OCI-M1 (cell line): ENCODE measurements at places on chromosomes 3 and 15.

DNA sequence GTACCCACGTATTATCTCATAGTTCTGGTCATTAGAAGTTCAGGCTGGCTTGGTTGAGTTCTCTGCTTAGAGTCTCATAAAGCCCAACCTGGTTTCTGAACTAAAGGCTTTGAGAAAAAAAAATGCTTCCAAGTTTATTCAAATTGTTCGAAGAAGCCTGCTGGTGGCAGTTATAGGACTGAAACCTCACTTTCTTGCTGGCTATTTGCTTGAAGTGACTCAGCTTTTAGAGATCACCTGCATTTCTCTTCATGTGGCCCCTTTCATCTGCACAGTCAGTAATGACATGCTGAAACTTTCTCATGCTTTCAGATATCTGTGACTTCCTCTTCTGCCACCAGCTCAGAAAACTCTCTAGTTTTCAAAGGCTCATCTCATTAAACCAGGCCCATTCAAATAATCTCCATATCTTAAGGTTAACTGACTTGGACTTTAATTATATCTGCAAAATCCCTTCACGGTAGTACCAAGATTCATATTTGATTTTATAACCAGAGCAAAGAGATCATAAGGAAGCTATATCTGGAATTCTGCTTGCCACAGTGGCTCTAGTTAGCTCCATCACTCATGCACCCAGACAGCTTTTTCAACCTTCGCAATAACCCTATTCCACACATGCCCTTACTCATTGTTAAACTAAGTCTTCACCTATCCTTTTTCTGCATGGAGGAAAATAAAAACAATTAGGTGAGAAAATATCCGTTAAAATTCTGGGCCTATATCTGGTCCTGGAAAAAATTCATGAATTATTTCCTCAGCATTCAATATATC is 433.8 kb upstream of the CBLB start:
- DNase-seq, result peak; percentile 73

- no peak for DNase-seq
Observed at GRCh38 chr3:27080258-27080525, 289.0 kb downstream of the NEK10 start.

DNA sequence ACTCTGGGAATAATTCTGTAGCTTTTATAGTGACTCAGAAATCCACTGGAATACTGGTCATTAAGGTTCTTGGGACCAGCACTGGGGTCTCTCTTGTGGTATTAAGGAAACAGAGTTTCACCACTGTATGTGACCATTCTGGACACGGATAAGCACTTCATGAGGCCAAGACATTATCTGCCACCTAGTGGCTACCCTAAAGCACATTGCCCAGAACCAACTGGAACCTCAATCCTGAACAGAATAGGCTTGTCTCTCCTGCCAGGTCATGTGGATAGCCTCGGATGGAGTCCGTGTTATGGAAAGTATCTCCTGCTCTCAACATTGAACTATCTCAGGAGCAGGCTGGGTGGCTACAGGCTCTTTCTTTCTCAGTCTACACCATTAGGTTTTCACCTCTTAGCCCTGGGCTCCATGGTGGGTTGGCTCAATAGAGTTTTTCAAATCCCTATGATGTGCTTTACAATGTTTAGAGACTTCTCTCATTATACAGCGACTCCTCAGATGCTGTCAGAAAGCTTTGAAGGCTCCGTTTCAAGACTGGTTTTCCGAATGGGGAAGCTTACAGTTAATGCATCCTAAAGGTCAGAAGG is 167.6 kb upstream of the ST8SIA2 start:
- peak; percentile 30 for DNase-seq

DNA sequence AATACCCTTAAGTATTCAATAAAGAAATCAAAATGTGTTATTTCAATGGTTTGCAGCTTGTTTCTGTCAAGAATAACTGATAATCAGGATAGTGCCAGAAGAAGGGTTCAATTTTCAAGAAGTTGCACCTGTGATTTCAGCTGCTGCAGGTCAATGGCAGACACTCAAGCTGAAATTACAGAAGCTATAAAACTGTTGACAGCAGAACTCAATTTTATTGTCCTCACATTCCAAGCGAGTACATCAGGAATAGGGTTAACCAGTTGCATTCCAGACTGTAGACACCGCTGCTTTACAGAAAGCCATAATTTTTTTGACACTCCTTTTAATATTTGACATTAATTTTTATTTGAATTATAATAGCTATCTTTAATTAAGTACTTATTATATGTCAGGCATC is 364.1 kb downstream of the CGGBP1 start:
- DNase-seq, result no peak

GRCh38 chr15:89381888-89382686 is 47.5 kb upstream of the POLG start:
- no peak for DNase-seq

DNA sequence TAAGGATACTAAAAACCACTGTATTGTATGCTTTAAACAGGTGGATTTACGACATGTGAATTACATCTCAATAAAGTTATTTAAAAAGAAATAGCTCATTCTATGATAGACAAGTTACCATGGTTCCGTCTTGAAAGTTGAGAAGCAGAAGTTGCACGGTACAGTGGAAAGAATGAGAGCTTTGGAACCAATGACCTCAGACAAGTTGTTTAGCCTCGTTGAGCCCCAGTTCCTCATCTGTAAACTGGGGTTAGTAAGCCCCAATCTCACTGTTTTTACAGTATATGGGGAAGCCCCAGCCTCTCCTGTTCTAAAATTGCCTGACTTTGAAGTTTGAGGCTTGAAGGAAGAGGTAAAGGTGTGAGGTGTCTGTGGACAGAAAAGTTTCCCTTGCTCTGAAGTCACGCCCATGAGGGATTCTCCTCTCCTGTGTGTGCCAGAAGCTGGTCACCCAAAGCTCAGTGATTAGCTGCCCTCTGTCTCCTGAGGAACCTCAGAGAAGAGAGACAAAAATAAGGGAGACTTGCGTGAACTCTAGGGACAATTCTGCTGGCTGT is 10.0 kb downstream of the CRYGS start:
- peak; percentile 2 for DNase-seq

DNA sequence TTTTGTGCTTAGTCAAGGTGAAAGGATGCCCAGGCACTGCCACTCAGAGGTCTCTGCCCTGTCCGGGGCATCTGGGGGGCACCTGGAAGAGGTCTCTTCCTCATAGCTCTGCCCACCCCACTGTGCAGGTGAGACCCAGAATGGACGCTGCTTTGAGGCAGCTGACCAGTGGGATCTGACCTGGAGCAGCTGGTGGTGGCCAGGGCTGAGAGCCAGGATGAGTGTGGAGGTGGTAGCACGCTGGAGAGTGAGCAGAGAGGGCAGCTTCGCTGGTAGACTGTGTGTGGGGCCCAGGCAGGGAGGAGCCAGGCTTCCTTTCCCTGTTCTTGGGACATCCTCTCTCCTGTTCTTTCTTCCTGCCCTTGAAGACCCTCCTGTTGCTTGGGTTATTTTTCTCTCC is 32.2 kb upstream of the PLA2G4E start:
- DNase-seq, result no peak

- DNase-seq, result no peak
Observed at GRCh38 chr3:124383051-124383450, 347.2 kb upstream of the UMPS start.

DNA sequence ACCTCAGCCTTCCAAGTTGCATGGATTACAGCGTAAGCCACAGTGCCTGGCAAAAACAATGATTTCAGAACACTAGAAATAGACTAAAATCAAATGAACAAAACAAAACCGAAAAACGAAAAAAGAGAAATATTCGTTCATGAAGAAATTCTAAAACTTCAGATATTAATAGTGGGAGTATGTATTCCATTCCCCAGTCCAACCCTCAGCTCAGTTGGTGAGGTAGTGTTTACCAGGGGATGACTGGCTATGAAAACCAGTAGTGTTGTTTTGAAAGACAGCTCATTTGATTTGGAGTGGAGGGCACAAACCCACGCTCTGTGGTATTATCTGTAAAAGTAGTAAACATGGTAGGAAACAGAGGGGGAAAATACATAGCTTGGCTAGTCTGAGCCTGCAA is 6.8 kb upstream of the SNRK start:
- no peak for DNase-seq

DNA sequence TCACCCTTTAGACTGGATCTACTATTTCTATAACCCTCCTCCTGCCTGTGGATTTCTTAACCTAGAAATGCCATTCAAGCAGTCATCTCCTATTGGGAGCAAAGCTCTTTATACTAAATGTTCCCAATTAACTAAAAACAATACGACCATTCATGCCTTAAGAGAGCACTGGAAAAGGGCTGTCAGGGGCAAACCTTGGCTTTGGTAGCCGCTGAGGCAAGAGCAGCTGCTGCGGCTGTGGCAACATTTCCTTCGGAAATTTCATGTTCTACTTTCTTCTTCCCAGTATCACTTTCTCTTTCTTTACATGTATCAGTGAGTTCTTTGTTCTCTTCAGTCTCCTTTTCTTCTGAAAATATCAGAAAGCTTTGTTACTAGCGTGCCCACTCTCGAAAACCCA is 56.3 kb upstream of the CSPG5 start:
- no peak for DNase-seq

DNA sequence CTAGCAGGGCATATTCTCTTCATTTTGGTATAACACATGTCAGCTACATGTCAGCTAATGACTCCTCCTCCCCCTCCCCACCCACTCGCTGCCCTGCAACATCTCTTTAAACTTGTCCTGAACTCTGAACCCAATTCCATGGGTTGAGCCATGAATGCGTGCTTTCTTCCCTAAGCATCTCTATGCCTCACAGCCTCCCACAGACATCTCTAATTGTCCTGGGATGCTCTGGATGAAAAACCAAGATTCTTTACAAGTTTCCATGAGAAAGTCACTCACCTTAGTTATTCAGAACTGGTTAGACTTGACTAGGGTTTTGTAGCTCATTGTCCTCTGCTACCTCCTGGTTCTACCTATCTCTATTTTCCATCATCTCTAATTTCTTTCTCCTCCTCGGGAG is 629.1 kb downstream of the TBL1XR1 start:
- DNase-seq, result no peak

DNA sequence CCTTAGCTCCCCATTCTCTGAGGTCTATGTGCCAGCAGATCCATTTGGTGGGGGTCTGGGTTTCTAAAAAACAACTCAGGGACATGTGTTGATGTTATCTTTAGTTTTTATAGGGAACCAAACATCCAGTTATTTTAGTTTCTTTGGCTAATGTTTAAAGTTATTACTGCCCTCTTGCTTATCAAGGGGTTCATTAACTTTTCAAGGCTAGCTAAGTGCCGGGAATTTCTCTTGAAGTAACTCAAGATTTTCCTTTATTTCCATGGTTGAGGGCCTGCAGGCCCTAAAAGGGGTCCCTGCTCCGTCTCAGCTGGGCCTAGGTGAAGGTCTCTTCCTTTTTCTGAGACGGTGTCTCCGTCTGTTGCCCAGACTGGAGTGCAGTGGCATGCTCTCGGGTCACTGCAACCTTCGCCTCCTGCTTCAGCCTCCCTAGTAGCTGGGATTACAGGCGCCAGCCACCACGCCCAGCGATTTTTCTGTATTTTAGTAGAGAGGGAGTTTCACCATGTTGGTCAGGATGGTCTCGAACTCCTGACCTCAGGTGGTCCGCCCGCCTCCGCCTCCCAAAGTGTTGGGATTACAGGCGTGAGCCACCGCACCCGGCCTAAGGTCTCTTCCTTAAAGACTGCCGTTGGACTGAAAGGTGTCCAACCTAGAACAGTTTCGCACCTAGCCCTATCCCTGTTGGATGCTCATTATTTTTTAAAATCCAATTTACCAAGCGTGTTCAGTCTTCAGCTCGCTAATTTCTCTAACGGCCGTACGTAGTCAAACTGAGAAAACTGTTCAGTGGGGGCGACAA is 1.3 kb upstream of the OXSR1 start:
- DNase-seq, result no peak

- DNase-seq, result no peak
Observed at GRCh38 chr3:150783920-150784746, 21.2 kb upstream of the SIAH2 start.

GRCh38 chr3:165210132-165210531 is 13.9 kb upstream of the SLITRK3 start:
- peak; percentile 5 for DNase-seq

GRCh38 chr3:46470831-46471230 is 6.1 kb upstream of the LTF start:
- no peak for DNase-seq

DNA sequence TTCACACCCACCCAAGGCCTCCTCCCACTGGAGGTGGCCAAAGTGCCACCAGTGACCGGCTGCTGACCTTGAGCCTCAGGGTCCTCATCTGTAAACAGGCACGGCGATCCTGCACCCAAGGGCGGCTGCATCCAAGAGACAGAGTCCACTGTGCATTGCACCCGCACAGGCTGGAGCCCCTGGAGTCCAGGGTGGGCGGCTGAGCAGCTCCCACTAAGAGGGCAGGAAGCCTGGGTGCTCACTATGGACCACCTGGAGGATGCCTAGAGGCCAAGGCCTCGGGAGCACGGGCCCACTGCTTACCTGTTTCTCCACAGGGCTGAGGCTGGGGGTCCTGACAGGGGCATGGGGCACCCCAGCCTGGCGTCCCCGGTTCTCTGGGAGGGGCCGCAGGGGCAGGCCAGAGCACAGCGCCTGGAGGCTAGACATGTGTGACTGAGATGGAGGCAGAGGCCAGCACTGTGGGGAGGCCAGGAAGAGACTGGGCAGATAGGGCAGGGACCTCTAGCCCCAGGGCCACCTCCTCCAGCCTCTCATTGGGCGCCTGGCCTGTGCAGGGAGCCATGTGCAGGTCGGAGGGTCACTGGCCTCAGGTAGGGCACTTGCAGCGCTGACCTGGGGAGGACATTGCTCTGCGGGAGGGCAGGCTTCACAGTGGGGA is at the start of gene UROC1:
Gene UROC1 (minus strand): TSS at position 483 of the 661 bp plus-strand sequence. CDS start 54 bp downstream, at position 429.
- no peak for DNase-seq

- DNase-seq, result peak; percentile 94
Observed at GRCh38 chr3:129424185-129424841, 4.1 kb downstream of the EFCAB12 start.

- DNase-seq, result no peak
Observed at GRCh38 chr3:115626721-115627120, 3.4 kb downstream of the GAP43 start.

GRCh38 chr3:12869035-12869621 is 27.8 kb upstream of the RPL32 start:
- DNase-seq, result no peak

DNA sequence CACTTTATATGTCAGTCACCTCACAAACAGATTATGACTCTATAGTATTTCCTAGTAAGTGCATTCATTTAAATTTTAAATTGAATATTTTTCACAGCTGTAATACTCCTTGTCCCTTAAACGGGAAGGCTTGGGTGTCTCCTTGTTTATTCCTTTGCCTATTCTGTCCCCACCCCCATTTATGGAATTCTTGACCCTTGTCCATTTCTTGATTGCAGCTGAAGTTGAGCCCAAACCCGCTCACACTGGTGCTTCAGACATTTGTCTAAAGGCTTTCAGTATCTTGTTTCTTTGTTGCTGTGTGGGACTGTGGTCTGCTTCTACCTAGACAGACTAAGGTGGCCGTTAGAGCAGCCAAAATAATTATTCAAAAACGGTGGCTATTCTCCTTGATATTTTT is 449.7 kb downstream of the FOXP1 start:
- no peak for DNase-seq
